ENCODE measurements at places on chromosomes 3 and 15. TPM values are rescaled to one million over a fixed set of nuclear protein-coding genes. Genes with fewer than 3 reads are reported as not detected.

- ATAC-seq: no peak
Measured at GRCh38 chr3:12399226-12399625, 85.1 kb upstream of the TSEN2 start.

TUSC7 gene
- total RNA-seq: not detected

NR2E3 gene
- 0.56 TPM for total RNA-seq

KLHL40 gene
- total RNA-seq: not detected

RASGRP1 gene
- 21.2 TPM for total RNA-seq

- ATAC-seq: no peak
Measured at GRCh38 chr3:136898954-136899353, 36.9 kb downstream of the NCK1 start.

CACNA1D gene
- total RNA-seq: 0.52 TPM

DNA sequence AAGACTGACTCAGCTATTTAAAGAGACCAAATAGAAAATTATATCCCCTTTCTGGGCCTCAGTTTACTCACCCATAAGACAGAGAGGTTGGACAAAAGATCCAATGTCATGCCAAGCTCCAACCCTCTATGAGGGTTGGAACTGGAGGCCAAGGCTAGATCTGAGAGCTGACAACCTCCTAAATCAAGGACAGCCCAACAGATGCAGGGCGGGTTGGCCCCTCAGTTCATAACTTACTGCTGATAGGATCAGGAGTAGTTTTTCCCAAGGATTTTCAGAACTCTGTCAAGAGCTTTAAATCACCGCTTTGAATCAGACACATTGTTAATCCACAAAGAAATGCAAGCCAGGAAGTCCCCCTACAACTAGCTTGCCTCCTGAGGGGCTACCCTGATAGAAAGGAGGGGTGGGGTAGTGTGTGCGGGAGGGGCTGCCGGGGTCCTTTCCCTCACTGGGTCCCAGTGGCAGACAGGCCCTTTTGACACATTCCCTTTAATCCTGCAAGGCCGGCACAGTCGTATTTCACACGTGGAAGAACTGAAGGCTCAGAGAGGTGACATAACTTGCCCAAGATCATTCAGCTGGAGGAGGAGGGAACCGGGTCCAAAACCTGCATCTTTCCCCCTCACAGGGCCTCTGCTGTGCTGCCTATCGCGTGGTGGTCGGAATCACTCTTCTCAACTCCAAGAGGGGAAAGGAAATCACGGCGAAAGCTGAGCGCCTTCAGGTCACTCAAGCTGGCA lies 21.4 kb downstream of the BMF start:
- ATAC-seq: no peak

DUOXA2 gene
- 10.4 TPM for total RNA-seq

GRCh38 chr3:129412542-129413198 lies 15.8 kb downstream of the EFCAB12 start:
- no peak for ATAC-seq

DNA sequence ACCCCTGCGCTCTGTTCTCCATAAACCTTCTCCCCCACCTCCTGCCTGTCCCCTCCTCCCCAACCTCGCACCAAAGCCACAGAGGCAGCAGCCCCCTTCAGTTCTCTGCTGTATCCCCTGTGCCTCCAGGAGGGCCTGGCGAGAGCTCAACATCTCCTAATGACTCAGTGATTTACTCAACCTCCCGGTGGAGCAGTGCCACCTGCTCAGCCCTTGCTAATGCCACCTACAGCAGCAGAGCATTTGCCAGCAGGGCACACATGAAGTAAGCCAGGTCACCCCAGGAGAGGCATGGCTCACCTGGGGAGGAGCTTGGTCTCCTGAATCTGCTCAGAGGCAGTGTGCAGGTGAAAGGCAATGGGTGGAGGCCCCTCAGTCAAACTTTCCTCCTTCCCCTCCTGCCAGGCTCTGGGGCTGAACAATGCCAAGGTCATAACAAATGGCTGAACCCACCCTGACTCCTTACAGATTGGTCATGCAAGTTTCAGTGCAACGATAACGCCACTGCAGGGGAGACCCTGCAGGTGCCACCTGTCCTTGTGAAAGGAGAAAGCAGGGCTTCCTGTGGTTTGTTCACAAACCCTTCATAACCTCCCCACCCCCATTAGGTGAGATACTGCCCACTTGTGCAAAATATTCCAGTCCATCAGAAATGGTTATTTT lies 19.8 kb downstream of the TRPM1 start:
- ATAC-seq: peak; percentile 88

GRCh38 chr15:72271221-72271620 lies 1.1 kb downstream of the PARP6 start:
- ATAC-seq: no peak

SH3GL3 gene
- 3.3 TPM for total RNA-seq

C3orf18 gene
- total RNA-seq: 0.68 TPM

GOLGA8O gene
- 1.4 TPM for total RNA-seq

DNA sequence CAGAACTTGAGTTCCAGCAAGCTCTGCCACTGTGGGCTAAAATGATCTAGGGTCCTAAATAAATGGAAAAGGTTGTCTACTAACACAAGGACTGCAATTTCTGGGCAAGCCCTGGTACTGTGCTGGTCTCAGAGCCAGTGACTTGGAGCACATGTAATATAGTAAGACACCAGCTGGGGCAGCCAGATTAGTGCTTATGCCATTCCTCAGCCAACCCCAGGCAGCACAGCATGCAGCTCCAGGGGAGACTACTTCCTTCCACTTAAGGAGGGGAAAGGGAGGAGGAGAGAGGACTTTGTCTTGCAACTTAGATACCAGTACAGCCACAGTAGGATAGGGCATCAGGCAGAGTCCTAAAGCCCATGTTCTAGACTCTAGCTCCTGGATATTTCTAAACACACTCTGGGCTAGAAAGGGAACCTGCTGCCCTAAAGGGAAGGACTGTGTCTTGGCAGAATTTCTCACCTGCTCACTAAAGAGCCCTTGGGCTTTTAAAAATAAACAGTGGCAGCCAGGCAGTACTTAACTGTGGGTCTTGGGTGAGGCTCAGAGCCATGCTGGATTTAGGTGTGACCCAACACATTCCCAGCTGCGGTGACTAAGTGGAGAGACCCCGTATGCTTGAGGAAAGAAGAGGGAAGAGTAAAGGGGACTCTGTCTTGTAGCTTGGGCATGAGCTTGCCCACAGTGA lies 223.7 kb upstream of the BCHE start:
- no peak for ATAC-seq

BUB1B gene
- total RNA-seq: 15.3 TPM

ATP8B4 gene
- 0.56 TPM for total RNA-seq

BBX gene
- total RNA-seq: 19.9 TPM

DNA sequence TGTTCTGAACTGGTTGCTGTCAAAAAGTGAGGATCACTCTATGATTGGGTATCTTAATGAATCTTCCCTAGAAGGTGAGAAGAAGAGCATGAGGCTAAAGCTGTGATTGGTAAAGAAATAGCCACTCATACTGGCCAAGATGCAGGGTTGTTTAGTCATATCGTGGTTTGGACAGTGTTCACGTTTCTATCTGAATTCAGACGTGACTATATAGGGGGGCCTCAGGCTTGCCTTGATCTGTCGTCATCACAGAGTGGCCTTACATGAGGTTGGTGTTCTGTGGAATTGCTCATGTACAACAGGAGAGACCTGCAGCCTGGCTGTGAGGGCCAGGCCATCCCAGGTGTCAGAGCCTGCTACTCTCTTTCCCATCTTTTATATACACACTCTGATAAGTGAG lies 12.4 kb downstream of the RTP2 start:
- no peak for ATAC-seq

GRCh38 chr15:42152921-42153698 lies 3.3 kb downstream of the PLA2G4F start:
- no peak for ATAC-seq

GRCh38 chr15:74343127-74343796 lies 24.2 kb downstream of the CYP11A1 start:
- ATAC-seq: no peak

- no peak for ATAC-seq
Measured at GRCh38 chr15:81194723-81195122, 2.0 kb upstream of the IL16 start.

DNA sequence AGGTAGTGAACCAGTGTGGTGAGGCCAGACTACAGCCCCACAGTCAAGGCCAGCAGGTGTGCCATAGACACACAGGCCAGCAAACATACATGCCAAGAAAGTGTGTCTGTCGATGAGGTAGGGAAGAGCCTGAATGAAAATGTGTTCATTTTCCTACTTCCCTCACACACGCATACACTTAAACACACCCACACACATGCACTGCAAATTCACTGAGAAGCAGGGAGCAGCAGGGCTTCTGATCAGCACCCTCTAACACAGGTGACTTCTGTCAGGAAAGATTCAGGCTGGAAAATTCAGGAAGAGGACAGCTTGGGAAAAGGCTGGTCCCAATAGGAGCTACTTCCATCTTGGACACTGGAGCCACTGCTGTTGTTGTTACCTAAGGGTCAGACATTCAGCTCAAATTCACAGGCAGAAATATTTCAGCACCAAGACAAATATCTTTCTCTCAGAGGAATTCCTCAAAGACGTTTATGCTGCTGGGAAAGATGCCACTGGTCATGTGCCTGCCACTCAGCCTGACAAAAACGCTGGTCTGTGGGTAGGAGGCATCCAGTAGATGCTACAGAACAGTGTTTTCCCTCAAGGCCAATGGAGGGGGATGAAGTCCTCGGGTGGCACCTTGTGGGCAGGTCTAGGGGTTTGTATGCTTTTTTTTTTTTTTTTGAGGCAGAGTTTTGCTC lies 40.9 kb upstream of the LARS2 start:
- ATAC-seq: no peak

GRCh38 chr3:16912400-16913263 lies 27.9 kb downstream of the PLCL2 start:
- no peak for ATAC-seq
